ENCODE measurements at places on chromosomes 1 and 21. TPM values are rescaled to one million over a fixed set of nuclear protein-coding genes. Genes with fewer than 3 reads are reported as not detected.

The AKNAD1 gene
- total RNA-seq = not detected

The RYR2 gene
- total RNA-seq = 0.51 TPM

The TTC24 gene
- total RNA-seq = 0.14 TPM

The USP33 gene
- total RNA-seq = 50.5 TPM

The PRDM16 gene
- 0.67 TPM for total RNA-seq

The CLCA1 gene
- not detected for total RNA-seq

The FCRLA gene
- total RNA-seq = 0.33 TPM

The SLAMF9 gene
- total RNA-seq = not detected

The DBT gene
- total RNA-seq = 9.8 TPM

The RNF186 gene
- total RNA-seq = 0.33 TPM

The TMEM269 gene
- total RNA-seq = 0.08 TPM

The FOXD2 gene
- total RNA-seq = 0.08 TPM

The IL22RA1 gene
- total RNA-seq = 4.5 TPM

The ETNK2 gene
- 119 TPM for total RNA-seq
